ENCODE measurements at places on chromosomes 5 and 9. TPM values are rescaled to one million over a fixed set of nuclear protein-coding genes. Genes with fewer than 3 reads are reported as not detected.

NAA35 gene
- total RNA-seq, result 19.1 TPM

ZNF366 gene
- total RNA-seq, result 3.1 TPM

DMRTA1 gene
- 3.4 TPM for total RNA-seq

DNA sequence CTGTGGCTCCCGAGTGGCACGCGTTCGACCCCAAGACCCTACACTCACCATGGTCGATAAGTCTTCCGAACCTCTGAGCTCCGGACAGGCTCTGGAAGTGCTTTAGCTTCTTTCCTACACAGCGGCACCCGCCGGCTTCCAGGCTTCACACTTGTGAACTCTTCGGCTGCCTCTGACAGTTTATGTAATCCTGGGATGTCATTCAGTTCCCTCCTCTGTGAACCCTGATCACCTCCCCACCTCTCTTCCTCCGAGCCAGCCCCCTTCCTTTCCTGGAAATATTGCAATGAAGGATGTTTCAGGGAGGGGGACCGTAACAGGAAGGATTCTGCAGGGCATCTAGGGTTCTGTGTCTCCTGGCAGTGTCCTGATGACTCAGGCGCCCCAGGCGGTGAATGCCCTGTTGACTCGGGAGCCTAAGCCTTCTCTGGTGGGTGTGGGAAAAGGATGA, at the start of gene CD14:
CD14 (minus strand) TSS at position 155 of the 451 bp plus-strand sequence; CDS start at position 51, 104 bp downstream.
- peak; percentile 57 for DNase-seq

DNA sequence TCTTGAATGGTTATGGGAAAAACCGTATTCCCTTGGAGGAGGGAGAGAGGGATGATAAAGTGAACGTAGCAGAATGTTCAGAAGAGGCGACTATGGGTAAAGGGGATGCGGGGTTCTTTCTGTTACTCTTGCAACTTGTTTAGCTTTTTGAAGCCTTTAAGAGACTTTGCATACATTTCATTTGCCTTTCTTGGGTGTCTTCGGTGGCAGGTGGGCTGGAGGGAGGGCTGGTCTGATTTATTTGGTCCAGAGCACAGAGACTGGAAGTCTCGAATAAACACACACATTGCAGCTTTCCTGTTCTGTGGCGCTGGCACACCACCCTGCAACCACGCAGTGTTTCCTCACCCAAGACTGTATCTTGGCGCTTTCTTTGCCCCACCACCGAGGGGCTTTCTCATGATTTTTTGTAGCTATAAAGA, 23.2 kb downstream of the TTF1 start:
- DNase-seq, result no peak

DNA sequence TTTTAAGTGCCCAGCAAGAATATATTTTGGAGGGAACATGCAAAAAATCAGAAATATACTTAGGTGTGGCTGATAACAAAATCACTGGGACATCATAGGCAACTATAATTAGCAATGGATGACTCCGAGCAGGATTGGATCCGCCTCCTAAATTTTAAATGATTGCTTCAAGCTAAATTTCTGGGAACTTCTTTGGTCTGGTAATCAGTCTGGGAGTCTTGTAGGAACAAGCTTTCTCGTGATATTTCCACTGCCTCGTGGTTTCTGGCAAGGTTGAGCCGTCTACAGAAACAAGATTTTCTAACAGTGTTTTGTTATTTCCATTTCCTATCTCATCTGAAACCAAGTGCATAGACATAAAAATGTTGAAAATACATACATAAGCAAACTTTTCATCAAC, 232.6 kb downstream of the BNC2 start:
- no peak for DNase-seq
